HepG2 (cell line): ENCODE measurements at places on chromosomes 4 and X.

- no peaks in the 10 kb centered on the region; the same call in 1 of the 2 replicates for H3K27me3 ChIP-seq
- H3K4me3 ChIP-seq: no peak overlapping the region
- no peak overlapping the region for H3K27ac ChIP-seq
- no peaks in the 10 kb centered on the region for H3K4me1 ChIP-seq
- H3K36me3 ChIP-seq: no peaks in the 10 kb centered on the region
Measured at GRCh38 chr4:155474758-155475157, 98.0 kb upstream of the MAP9 start.

DNA sequence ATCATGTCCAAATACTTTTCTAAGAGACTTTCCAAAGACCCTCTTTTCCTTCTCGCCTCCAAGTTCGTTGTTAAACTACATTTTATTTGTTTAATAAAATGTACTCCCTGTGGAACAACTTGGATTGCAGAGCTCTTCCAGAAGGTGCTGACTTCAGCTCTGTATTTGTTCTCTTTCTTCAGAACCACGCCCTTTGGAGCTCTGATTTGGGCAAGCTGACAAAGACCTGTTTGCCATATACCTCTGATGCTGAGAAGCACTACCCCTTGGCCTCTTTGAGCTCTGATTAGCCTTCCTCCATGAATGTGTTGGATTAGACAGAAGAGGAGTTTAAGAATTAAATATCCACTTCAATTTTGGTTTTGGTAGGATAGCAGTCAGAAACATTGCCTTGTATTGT lies 815.1 kb upstream of the POU3F4 start:
- no peaks in the 10 kb centered on the region for H3K27me3 ChIP-seq
- no peaks in the 10 kb centered on the region for H3K4me1 ChIP-seq
- no peaks in the 10 kb centered on the region for H3K36me3 ChIP-seq
- no peak overlapping the region for H3K4me3 ChIP-seq
- H3K27ac ChIP-seq: no peak overlapping the region
- no peak for DNase-seq

GRCh38 chr4:36267486-36268268 lies 13.7 kb upstream of the DTHD1 start:
- no peak for DNase-seq
- no peaks in the 10 kb centered on the region for H3K27me3 ChIP-seq
- H3K4me1 ChIP-seq: no peaks in the 10 kb centered on the region
- H3K27ac ChIP-seq: no peak overlapping the region

DNA sequence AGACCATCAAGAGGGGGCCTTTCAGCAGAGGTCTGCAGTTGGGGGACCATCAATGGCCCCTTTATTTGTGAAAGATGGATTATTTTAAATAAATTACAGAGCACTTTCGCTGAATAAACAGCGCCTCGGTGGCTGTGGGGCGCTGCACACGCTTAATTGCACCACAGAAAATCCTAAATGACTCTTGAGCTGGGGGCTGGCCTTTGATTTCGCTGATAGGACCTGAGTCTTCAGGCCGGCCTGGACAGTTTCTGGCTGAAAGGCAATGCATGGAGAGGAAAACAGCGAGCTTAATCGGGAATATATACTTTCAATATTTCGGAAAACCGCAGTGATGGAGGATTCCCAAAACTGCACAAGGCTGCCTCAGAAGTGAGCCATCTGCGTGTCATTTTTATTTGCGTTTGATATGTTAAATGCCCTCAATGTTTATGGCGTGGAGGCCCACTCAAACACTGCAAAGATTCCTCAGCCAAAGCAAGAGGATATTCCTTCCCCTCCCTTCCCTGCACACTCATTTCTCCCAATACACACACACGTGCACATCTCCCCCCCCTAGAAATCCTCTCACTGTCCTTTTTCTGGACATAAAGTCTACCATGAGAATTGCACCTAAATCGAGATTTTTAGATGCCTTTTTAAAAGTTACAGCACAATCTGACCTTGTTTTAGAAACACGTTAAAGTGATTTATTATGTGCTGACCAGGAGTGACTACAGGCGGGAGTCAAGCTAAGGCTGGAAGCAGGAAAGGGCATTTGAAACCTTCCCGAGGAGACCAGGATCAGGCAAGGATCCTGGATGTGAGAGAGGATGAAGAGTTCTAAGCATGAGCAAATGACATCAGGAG lies 340.7 kb downstream of the RAB28 start:
- no peaks in the 10 kb centered on the region for H3K27me3 ChIP-seq
- H3K4me1 ChIP-seq: no peaks in the 10 kb centered on the region
- H3K27ac ChIP-seq: no peak overlapping the region

DNA sequence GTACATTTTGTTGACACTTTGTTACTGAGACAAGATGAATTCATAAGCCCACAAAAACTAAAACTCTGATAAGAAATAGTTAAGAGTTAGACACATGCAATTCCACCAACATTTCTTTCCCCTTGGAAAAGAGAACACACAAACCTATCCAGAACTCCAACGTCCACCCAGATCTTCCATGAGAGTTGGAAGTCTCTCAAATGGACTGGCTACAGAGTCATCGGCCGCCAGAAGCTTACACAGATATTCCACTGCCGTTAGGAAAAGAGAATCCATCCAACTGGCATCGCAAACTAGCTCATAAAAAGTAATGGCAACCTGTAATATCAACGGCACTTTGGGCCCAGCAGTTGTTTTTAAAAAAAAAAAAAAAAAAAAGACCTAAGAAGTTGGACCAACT lies 114.7 kb downstream of the PRKX start:
- H3K4me3 ChIP-seq: no peak overlapping the region
- DNase-seq: no peak
- H3K27me3 ChIP-seq: no peaks in the 10 kb centered on the region
- no peaks in the 10 kb centered on the region for H3K36me3 ChIP-seq

GRCh38 chr4:79915246-79915645 lies 157.8 kb downstream of the ANTXR2 start:
- DNase-seq: no peak
- H3K4me1 ChIP-seq: no peaks in the 10 kb centered on the region
- no peaks in the 10 kb centered on the region for H3K27me3 ChIP-seq
- no peak overlapping the region for H3K27ac ChIP-seq

DNA sequence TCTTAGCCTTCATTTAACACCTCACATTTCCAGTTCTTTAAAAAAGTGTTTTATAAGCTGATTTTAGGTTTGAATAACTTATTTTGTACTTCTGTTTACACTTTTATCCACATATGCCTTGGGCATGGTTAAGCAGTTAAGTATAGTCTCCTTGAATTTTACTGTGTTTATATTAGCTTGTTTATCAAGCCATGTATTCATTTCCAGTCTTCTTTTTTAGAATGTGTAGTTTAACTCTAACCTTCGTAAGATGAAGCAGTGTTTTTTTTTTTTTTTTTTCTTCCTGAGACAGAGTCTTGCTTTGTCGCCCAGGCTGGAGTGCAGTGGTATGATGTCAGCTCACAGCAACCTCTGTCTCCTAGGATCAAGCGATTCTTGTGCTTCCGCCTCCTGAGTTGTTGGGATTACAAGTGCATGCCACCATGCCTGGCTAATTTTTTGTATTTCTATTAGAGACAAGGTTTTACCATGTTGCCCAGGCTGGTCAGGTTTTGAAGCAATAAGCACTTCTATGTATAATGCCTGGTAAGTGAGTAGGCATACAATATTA lies 42.5 kb downstream of the BMP2K start:
- DNase-seq: no peak
- no peaks in the 10 kb centered on the region for H3K4me1 ChIP-seq
- H3K27me3 ChIP-seq: no peaks in the 10 kb centered on the region
- H3K4me3 ChIP-seq: no peak overlapping the region
- no peaks in the 10 kb centered on the region for H3K36me3 ChIP-seq

GRCh38 chrX:100995469-100995868 lies 26.0 kb downstream of the ARL13A start:
- H3K27me3 ChIP-seq: no peaks in the 10 kb centered on the region
- H3K36me3 ChIP-seq: no peaks in the 10 kb centered on the region
- DNase-seq: peak; percentile 4
- H3K27ac ChIP-seq: no peak overlapping the region
- H3K4me1 ChIP-seq: peaks cover 16% of the 10 kb centered on the region

DNA sequence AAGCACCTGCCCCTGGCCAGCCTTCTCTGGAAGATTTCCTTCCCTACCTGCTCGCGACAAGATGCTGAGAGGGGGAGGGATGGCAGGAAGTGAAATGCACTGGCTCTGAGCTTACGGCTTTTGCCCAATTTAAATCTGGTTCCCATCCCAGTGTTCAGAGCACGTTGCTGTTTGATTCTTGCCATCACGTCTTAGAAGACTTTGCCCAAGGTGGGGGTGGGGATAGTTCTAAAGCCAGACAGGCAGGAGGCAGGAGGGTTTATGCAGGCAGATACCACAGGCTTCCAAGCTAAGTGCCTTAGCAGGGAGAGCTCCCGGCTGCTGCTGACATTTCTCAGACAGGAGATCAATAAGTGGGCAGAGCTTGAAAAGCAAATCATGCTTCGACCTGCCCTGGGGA lies 393.9 kb downstream of the MID1IP1 start:
- no peaks in the 10 kb centered on the region for H3K36me3 ChIP-seq
- H3K4me3 ChIP-seq: no peak overlapping the region
- H3K4me1 ChIP-seq: no peaks in the 10 kb centered on the region
- no peak overlapping the region for H3K27ac ChIP-seq
- H3K27me3 ChIP-seq: no peaks in the 10 kb centered on the region

- no peak overlapping the region for H3K4me3 ChIP-seq
- H3K4me1 ChIP-seq: no peaks in the 10 kb centered on the region
- no peak overlapping the region for H3K27ac ChIP-seq
Measured at GRCh38 chr4:145520172-145520571, 38.5 kb downstream of the SMAD1 start.
